ENCODE measurements at places on chromosomes 5 and 9. TPM values are rescaled to one million over a fixed set of nuclear protein-coding genes. Genes with fewer than 3 reads are reported as not detected.

Gene SPEF2
- total RNA-seq, result 6.0 TPM

Gene HSPB3
- not detected for total RNA-seq

Gene MLANA
- total RNA-seq, result not detected

Gene WDR38
- not detected for total RNA-seq

Gene ARSK
- total RNA-seq, result 4.1 TPM

Gene SGCD
- not detected for total RNA-seq

Gene MCTP1
- total RNA-seq, result 1.1 TPM

Gene SOX30
- not detected for total RNA-seq

- no peak overlapping the region for H3K27ac ChIP-seq
- H3K4me1 ChIP-seq, result peaks cover 8% of the 10 kb centered on the region
- no peaks in the 10 kb centered on the region for H3K36me3 ChIP-seq
- H3K27me3 ChIP-seq, result peaks cover 48% of the 10 kb centered on the region
- peak overlapping the region; percentile 44 for H3K4me3 ChIP-seq
These were observed 293.9 kb downstream of the ZSWIM6 start for GRCh38 chr5:61625681-61626621.

DNA sequence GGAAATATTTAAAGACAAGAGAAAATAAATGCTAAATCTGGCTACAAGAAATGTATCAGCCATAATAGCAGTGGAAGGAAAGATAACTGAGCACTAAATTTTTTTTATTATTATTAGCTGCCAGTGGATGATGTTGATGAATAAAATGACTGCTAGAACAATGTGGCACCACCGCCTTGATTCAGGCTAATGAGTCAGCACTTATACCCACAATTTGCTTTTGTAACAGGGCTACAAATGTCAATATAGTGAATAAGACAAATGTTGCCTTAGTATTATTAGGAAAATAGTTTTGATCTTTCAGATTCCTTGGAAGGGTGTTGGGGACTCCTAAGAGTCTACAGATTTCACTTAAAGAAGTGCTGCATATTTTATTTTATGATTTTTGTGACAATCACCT, 555.2 kb upstream of the GRAMD2B start:
- H3K36me3 ChIP-seq, result no peaks in the 10 kb centered on the region
- H3K4me3 ChIP-seq, result no peak overlapping the region

GRCh38 chr9:25703701-25704357, 25.6 kb upstream of the TUSC1 start:
- H3K27ac ChIP-seq, result no peak overlapping the region
- H3K4me3 ChIP-seq, result no peak overlapping the region
- no peak for DNase-seq
- H3K27me3 ChIP-seq, result no peaks in the 10 kb centered on the region
- no peaks in the 10 kb centered on the region for H3K36me3 ChIP-seq
- no peaks in the 10 kb centered on the region for H3K4me1 ChIP-seq

DNA sequence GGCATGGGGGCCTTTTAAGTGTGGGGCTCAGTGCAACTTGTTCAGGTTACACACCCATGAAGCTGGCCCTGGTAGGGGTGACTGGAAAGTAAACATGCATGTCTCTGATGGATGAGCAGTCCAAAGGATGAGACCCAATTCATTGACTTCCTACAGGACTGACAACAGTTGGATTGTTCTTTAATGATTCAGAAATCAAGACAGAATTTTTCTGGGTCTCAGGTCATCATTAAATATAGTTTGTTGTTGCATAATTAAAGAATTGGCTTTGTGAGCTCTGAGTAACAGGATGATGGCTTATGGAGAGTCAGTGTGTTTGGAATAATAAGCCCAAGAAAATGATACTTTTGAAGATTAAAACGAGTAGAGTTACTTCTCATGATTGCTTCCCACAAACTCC, 604.2 kb upstream of the CLINT1 start:
- DNase-seq, result no peak
- no peak overlapping the region for H3K4me3 ChIP-seq
- no peaks in the 10 kb centered on the region for H3K27me3 ChIP-seq
- no peak overlapping the region for H3K27ac ChIP-seq

DNA sequence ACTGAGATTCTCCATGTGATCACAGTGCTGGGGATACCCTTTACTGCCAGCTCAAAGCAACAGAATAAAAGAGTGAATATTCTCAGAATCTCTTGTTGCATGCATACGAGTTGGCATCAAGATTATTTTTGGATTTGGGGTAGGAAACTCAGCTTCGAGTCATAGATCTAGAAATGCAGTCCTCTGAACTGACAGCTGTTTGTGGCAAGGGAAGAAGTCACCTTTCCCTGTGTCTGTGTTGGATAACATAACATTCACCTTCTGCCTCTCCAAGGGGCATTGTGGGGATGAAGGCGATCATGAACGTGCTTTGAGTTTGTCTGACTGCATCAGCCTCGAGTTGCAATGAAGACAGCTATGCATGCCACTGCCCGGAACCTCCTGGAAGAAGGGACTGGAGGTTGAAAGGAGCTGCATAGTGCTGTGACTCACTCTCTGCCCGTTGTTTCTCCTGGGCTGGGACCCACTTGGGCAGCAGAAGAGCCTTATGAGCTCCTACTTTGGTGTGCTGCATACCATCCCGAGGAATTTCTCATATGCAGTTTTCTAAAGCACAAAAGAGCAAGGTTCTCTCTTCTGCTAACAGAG, 231.7 kb downstream of the ARHGAP26 start:
- H3K27ac ChIP-seq, result peak overlapping the region; percentile 99
- peaks cover 70% of the 10 kb centered on the region for H3K4me1 ChIP-seq
- DNase-seq, result peak; percentile 34
- no peaks in the 10 kb centered on the region for H3K27me3 ChIP-seq
- peak overlapping the region; percentile 32 for H3K4me3 ChIP-seq

- DNase-seq, result no peak
- peak overlapping the region; percentile 4 for H3K27ac ChIP-seq
- H3K4me1 ChIP-seq, result peaks cover 20% of the 10 kb centered on the region
- no peaks in the 10 kb centered on the region for H3K27me3 ChIP-seq
- H3K4me3 ChIP-seq, result no peak overlapping the region
These were observed 28.4 kb downstream of the SLC12A2 start for GRCh38 chr5:128111818-128112448.

- DNase-seq, result no peak
- H3K27ac ChIP-seq, result no peak overlapping the region
- no peak overlapping the region for H3K4me3 ChIP-seq
- no peaks in the 10 kb centered on the region for H3K36me3 ChIP-seq
These were observed 112.9 kb downstream of the SPATA31D1 start for GRCh38 chr9:82101475-82101874.

- H3K4me3 ChIP-seq, result no peak overlapping the region
- DNase-seq, result no peak
- no peaks in the 10 kb centered on the region for H3K27me3 ChIP-seq
- no peaks in the 10 kb centered on the region for H3K36me3 ChIP-seq
- H3K27ac ChIP-seq, result no peak overlapping the region
- peaks cover 42% of the 10 kb centered on the region for H3K4me1 ChIP-seq
These were observed 44.7 kb downstream of the RGS3 start for GRCh38 chr9:113508111-113508749.

GRCh38 chr5:14464671-14465070, 116.9 kb upstream of the OTULINL start:
- DNase-seq, result no peak
- no peaks in the 10 kb centered on the region for H3K36me3 ChIP-seq
- no peaks in the 10 kb centered on the region for H3K27me3 ChIP-seq
- H3K4me1 ChIP-seq, result no peaks in the 10 kb centered on the region
- no peak overlapping the region for H3K4me3 ChIP-seq

- H3K27ac ChIP-seq, result no peak overlapping the region
- no peak overlapping the region for H3K4me3 ChIP-seq
- H3K4me1 ChIP-seq, result no peaks in the 10 kb centered on the region
- DNase-seq, result peak; percentile 6
These were observed 25.7 kb downstream of the UTP15 start for GRCh38 chr5:73591102-73591695.

GRCh38 chr5:1011226-1011631, 2.6 kb downstream of the NKD2 start:
- no peak overlapping the region for H3K27ac ChIP-seq
- H3K27me3 ChIP-seq, result peaks cover 47% of the 10 kb centered on the region
- DNase-seq, result peak; percentile 71

GRCh38 chr9:133100506-133101355, 20.3 kb downstream of the RALGDS start:
- H3K36me3 ChIP-seq, result peaks cover 53% of the 10 kb centered on the region
- no peak overlapping the region for H3K4me3 ChIP-seq
- DNase-seq, result no peak

- no peaks in the 10 kb centered on the region for H3K36me3 ChIP-seq
- H3K27ac ChIP-seq, result no peak overlapping the region
- no peaks in the 10 kb centered on the region for H3K4me1 ChIP-seq
- no peak for DNase-seq
- no peak overlapping the region for H3K4me3 ChIP-seq
These were observed 43.5 kb upstream of the CAVIN4 start for GRCh38 chr9:100534401-100534800.

GRCh38 chr5:154359221-154359573, 86.6 kb upstream of the SAP30L start:
- H3K36me3 ChIP-seq, result peaks cover 2% of the 10 kb centered on the region
- H3K4me1 ChIP-seq, result no peaks in the 10 kb centered on the region
- H3K4me3 ChIP-seq, result no peak overlapping the region
- no peak for DNase-seq

- peaks cover 22% of the 10 kb centered on the region for H3K27me3 ChIP-seq
- no peak overlapping the region for H3K27ac ChIP-seq
These were observed 41.9 kb downstream of the TEK start for GRCh38 chr9:27150746-27151406.

- H3K36me3 ChIP-seq, result no peaks in the 10 kb centered on the region
- no peak for DNase-seq
These were observed 50.1 kb upstream of the SIMC1 start for GRCh38 chr5:176188085-176188484.

- no peak overlapping the region for H3K27ac ChIP-seq
- peaks cover 3% of the 10 kb centered on the region for H3K4me1 ChIP-seq
- H3K36me3 ChIP-seq, result no peaks in the 10 kb centered on the region
- no peak for DNase-seq
- no peaks in the 10 kb centered on the region for H3K27me3 ChIP-seq
These were observed 70.7 kb downstream of the SUSD1 start for GRCh38 chr9:112104401-112104800.

DNA sequence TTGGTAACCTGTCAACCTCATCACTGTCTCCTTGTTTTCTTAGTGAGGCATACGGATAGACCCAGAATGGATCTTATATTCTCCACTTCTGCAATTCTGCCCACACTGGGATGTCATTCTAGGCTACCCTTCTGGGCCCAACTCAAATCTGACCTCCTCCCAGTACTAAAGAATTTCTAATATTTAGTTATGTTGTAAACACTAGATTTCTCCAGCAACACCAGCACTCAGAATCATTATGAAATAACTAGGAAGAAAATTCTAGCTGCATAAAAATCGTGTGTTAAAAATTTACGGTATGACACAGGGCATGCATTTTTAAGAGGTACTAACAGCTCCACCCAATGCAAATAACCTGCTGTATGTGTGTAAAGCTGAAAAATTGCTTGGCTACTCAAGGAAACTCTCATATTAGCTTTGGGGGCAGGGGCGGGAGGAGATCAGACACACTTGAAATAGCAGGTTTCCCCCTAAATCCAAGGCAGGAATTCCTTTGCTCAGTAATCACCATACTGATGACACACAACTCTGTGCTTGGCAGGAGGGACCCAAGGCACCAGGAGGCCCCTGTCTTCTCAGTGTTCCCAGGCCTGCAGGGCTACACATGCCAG, 27.3 kb downstream of the MACROH2A1 start:
- H3K27ac ChIP-seq, result no peak overlapping the region
- peaks cover 29% of the 10 kb centered on the region for H3K36me3 ChIP-seq
- H3K4me1 ChIP-seq, result peaks cover 29% of the 10 kb centered on the region
- DNase-seq, result no peak
- no peak overlapping the region for H3K4me3 ChIP-seq

DNA sequence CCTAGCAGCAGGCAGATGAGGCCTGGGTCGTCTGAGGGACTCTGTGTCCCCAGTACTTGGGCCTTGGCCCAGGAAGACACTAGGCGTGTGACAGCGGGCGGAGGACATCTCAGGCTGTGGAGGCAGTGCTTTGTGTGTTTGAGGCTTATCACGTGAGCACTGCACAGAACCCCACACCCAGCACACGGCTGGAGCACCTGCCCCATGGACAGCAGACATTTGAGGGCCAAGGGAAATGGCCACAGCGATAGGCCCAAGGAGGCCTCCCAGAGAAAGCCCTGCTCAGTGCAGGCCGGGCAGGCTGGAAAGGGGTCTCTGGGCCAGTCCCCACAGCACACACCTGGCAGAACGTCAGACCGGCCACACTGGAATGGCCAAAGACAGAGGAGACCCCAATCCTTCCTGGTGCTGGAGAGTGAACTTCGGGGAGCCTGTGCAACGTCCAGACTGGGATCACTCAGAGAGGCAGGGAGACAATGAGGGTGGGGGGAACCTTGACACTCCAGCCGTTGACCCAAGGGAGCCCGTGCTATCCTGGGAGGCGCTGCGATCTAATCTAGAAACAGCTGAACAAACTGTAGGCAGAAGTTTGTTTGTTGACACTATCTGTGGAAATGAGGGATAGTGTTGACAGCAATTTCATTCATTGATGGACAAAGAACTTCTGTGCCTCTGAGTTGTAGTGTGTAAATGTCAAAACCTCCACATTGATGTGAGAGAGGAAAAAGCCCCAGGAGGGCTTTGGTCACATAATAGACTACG, 19.6 kb upstream of the FLT4 start:
- no peaks in the 10 kb centered on the region for H3K36me3 ChIP-seq
- no peak overlapping the region for H3K4me3 ChIP-seq
- H3K4me1 ChIP-seq, result peaks cover 7% of the 10 kb centered on the region
- DNase-seq, result no peak
- no peak overlapping the region for H3K27ac ChIP-seq

- no peak for DNase-seq
- H3K4me1 ChIP-seq, result peaks cover 15% of the 10 kb centered on the region
- peaks cover 1% of the 10 kb centered on the region for H3K36me3 ChIP-seq
- H3K27me3 ChIP-seq, result peaks cover 80% of the 10 kb centered on the region
These were observed 2.8 kb downstream of the MYO10 start for GRCh38 chr5:16933337-16933736.

- H3K4me1 ChIP-seq, result peaks cover 2% of the 10 kb centered on the region
- DNase-seq, result no peak
These were observed 37.2 kb upstream of the S1PR3 start for GRCh38 chr9:88954066-88954465.

DNA sequence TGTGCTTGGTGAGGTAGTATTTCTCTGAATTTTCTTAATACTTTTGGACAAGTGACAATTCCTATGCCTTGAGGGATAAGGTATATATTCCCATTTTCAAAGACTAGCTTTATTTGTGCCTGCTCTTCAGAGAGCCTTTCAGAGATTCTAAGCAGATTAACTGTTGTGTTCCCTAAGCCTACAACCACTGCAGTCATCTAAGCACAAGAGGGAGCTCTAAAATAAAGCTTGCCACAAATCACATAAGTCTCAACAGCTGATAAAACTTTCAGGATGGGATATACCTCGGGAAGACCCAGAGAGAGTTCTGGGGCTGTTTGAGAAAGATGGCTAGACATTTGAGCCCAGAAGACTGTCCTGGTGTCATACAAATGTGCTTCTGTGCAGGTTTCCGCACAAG, 157.3 kb downstream of the CYLC2 start:
- H3K36me3 ChIP-seq, result no peaks in the 10 kb centered on the region
- H3K4me1 ChIP-seq, result no peaks in the 10 kb centered on the region
- DNase-seq, result no peak
- H3K27ac ChIP-seq, result no peak overlapping the region

- DNase-seq, result no peak
- peaks cover 16% of the 10 kb centered on the region for H3K27me3 ChIP-seq
- no peak overlapping the region for H3K27ac ChIP-seq
- no peaks in the 10 kb centered on the region for H3K36me3 ChIP-seq
These were observed 40.8 kb downstream of the LIFR start for GRCh38 chr5:38515646-38516045.

GRCh38 chr5:167247816-167248215, 1043.6 kb upstream of the WWC1 start:
- no peaks in the 10 kb centered on the region for H3K27me3 ChIP-seq
- H3K27ac ChIP-seq, result no peak overlapping the region
- no peaks in the 10 kb centered on the region for H3K4me1 ChIP-seq
- no peak overlapping the region for H3K4me3 ChIP-seq

All from activated naive CD8-positive, alpha-beta T cell treated with anti-CD3 and anti-CD28 coated beads for 36 hours (primary cell).